ENCODE measurements at places on chromosomes 1 and 21.

DNA sequence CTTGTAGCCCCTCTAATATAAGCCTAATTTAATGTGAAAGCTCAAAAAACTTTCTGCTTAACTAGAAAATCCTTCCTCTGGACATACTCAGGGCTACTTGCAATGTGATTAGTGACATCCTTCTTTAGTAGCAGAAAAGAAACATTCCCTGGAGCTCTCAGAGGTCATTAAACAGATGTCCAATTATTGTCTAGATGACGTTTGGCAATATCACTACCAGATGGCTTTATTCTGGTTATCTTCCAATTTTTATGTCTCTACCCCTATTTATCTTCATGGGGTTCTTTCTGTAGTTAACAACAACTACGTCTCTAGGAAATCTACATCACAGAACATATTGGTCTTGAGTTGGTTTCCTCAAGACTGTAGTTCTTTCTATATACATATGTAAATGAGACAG is 44.2 kb downstream of the CTH start:
- DNase-seq, result no peak

DNA sequence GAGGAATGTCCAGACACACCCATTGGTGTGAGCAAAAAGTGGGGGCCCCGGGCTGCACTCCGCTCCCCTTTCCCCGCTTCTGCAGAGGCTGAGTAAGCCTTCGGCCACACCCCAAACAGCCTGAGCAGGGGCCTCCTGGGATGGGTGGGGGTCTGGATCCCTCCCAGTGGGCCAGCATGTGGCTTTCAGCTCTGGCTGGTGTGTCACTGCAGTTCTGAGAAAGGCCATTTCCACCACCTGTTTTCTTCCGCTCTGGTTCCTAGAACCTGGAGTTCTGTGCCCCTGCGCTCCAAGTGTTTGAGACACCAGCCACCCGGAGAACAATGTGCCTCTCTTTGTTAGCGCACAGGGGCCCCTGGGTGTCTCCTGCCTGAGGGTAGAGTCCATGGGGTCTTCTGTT is 30.9 kb downstream of the SLC37A1 start:
- DNase-seq, result no peak

DNA sequence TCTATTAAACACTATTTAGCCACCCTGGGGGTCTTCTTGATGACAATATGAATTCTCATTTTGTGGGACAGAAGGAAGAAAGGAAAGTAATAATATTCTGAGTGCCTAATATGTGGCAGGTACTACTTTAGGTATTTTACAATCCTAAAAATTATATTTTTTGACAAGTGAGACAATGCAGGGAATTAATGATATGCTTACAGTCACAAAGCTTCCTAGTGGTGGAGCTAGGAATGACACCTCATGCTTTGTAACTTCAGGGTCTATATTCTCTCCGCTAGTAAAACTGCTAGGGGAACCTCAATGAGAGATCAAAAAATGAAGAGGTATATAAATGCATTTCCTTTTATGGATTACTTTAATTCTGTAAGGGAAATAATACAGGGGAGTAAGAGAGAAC is 44.3 kb downstream of the TPR start:
- DNase-seq, result no peak

GRCh38 chr1:8120693-8121260 is 94.7 kb upstream of the ERRFI1 start:
- DNase-seq, result no peak

GRCh38 chr1:61343734-61344420 is 261.5 kb downstream of the NFIA start:
- no peak for DNase-seq

- DNase-seq, result no peak
These were observed 87.2 kb upstream of the CHODL start for GRCh38 chr21:18157406-18157805.

DNA sequence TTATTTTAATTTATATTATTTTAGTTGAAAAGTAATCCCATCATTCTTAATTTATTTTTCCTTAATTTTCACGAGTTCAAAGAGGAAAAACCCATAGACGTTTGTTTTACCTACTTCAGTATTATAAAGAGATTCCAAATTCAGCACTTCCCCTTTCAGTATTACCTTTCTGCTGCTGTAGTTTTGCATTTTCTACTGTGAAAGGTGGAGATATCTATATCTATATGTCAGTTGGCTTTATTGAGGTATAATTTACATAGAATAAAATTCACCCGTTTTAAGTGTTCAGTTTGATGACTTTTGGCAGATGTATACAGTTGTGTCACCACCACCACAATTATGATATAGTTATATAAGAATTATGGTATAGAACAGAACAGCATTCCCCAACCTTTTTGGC is 33.0 kb downstream of the MAST2 start:
- DNase-seq, result no peak

GRCh38 chr1:20164694-20165202 is 21.1 kb upstream of the UBXN10 start:
- no peak for DNase-seq

DNA sequence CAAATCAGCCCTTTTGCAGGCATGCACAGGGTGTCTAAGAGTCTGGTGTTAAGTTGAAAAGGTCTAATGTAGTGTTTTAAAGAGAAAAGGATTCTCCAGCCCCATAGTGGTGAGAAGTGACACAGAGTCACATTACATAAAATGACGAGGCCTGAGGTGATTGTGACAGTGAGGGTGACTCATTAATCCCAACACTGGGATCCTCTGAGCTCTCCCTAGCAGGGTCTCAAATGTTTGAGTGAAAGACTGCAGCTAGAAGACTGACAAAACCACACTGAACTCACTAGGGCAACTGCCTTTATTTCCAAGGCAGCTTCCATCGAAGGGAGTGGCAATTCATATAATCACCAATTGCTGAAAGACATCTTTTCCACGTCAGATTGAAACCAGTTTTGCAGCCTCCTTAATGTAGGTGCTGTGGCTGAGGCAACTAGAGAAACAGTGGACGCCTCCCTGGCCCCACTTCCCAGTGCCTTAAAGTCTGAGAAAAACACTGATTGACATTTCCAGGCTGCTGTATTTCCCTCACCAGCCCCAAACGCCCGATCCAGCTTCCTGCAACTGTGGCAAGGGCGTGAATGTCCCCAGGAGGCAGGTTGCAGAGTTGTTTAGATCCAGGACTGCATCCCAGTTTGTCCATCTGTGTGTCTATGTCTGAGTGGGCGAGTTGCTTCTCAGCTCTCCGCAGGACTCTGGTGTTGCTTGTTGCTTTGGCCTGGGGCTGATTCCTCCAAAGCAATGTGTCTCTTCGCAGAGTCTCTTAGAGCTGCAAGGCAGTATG is 81.4 kb downstream of the RUNX1 start:
- peak; percentile 39 for DNase-seq

- DNase-seq, result no peak
These were observed 1.4 kb upstream of the ARHGEF2 start for GRCh38 chr1:155979597-155980343.

GRCh38 chr1:175708787-175709186 is 34.6 kb downstream of the TNR start:
- DNase-seq, result no peak

- no peak for DNase-seq
These were observed 18.1 kb downstream of the ZMPSTE24 start for GRCh38 chr1:40276122-40276521.

DNA sequence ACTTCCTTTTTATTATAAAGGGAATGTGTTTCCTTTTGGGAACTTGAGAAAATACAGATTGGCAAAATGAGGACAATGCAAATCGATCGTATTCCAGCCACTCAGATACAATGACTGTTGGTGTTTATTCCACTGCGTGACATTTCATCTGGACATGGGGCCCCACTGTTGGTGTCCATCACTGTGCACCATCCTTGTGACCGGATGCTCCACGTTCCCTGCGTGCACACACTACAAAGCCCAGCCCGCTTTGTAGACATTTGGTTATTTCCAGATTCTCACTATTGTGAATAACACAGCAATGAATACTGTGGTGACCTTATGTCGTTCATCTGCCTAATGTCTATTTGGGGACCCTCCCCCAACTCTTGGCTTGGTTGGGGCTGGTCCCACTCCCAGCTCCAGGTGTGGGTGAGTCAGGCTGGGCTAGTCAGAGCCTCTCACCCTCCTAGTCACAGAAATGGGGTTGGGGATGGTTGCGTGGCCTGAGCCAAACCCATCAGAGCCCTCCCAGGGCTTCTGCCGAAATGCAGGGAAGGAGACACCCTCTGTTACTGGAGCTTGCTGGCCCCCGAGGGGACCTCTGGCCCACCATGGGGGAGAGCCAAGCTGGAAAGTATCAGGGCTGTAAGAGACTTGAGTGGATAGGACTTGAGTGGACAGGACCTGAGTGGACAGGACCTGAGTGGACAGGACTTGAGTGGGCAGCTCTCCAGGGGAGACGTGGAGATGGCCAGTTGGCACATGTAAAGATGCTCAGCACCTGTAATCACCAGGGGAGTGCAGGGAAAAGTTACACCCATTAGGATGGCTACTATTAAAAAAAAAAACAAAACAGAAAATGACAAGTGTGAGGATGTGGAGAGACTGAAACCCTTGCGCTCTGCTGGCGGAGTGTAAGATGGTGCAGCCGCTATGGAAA is 57.1 kb upstream of the ADARB1 start:
- DNase-seq, result no peak

DNA sequence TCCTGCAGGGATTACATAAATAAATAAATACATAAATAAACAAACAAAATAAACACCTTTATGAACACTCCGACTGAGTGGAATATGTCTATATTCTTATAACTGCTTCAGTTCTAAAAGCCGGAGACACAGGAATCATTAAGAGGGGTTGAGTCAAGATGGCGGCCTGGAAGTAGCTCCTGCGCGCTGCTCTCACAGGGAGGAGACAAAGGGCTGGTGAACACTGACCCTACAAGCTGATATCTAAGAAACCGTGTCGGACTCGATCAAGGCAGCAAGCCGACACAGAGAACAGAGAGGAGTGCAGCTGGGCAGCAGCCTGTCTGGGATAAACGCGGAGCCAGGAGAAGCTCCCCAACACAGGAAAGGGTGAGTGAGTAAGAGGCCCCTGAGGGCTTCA is 1098.6 kb upstream of the NCAM2 start:
- DNase-seq, result no peak

GRCh38 chr1:22920026-22920733 is 52.5 kb downstream of the LACTBL1 start:
- DNase-seq, result no peak

DNA sequence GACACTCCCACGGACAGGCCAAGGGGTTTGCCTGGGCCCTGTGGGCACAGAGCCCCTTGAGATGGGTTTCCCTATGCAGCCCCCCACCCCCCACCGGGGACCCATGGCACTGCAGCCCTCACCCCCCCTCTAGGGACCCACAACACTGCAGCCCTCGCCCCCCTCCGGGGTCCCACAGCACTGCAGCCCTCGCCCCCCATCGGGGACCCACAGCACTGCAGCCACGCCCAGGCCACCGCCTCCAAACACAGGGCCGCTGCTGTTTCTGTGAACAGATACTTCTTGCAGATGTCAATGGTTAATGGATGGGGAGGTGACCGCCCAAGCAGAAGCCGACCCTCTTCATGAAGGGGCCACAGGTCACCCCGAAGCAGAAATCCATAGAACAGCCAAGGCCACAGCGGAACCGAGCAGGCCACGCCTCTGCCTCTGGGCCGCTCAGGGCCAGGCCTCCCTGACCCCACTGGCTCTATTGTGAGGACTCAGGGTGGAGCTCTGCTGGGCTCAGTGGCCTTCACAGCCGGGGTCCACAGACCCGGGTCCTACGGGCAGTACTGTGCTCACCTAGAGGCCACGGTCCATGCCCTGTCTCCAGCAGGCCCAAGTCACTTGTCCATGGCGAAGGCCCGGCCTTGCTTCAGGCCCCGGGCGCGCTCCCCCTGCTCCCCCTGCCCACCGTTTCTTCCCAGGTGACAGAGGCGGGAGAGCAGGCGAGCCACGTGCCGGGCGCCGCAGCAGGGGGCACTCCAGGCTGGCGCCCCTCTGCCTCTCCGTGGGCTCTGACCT is 4.1 kb upstream of the POFUT2 start:
- no peak for DNase-seq

DNA sequence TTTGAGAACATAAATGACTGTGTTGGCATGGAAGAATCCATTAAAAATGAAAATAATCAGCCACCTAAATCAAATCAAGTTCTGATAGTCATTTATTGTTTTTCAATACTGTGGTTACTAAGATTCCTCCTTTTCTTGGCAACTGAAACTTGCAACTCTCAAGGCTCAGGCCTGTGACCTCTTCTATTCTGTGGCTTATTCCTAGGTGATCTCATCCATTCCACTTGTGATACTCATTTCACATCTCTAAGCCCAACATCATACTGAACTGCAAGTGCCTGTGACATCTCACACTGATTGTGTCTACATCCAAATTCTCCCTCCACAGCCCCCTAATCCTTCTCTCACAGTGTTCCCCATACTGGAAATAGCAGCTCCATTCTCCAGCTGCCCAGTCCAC is 4.8 kb upstream of the ST6GALNAC5 start:
- DNase-seq, result no peak

DNA sequence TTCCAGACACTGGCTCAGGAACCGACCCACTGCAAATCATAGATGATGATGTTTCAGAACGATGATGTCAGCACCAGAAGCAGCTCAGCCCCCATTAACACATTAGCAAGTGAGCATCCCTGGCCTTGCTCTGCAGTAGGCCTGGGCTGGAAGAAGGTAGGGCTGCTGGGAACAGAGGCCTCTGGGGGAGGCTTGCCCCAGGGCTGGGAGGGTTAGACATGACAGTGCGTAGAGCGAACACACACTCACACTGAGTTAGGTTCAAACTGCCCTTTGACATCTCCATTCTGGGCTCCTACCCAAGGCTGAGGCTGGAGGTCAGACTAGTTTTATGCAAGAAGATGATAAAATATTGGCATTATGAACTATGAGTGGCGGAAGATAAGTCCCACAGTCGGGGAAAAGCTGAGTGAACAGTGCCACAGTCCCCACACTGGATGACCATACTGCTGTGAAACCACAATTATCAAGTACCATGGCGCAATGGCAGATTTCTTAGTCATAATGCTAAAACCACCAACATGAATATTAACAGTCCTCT is 91.1 kb downstream of the DMRTB1 start:
- no peak for DNase-seq

DNA sequence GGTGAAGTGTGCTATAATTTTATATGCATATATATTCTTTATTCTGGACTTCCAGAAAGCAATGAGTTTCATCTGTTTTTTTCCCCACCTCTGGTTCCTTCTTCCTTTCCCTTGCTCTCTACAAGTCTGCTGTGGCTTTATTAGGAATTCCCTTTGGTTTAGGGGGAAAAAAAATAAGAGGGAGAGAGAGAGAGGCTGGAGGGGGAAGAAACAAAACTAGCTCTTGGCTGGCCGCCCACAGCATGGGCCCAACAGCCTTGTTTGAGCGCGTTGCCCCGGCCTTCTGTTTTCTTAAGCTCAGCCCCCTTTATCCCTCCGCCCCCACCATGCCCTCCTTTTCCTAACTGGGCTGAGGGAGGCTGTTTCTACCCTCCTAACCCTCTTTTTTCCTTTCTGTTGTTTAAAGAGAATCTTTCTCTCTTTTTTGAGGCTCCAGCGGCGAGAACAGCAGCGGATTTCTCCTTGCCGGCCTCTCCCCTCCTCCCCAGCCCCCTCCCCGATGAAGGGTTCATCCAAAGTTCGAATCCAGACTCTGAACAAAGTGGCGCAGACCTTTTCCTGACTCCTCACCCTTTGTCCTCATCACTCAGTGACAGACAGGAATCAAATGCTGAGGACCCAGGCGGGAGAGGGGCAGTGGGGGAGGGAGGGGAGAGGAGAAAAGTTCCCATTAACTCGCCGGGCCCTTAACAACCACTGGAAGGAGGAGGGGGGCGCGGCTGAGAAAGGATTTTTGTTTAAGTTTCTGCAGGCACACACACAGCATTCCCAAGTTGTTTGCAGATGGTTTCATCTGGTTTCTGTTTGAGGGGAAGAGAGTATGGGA is 29.7 kb downstream of the PBX1 start:
- DNase-seq, result no peak

- DNase-seq, result no peak
These were observed 3.1 kb downstream of the DNM3 start for GRCh38 chr1:171844381-171844780.

- DNase-seq, result peak; percentile 22
These were observed 51.8 kb upstream of the FAM89A start for GRCh38 chr1:231091831-231092301.
